ENCODE measurements at places on chromosomes 13 and 19.

DNA sequence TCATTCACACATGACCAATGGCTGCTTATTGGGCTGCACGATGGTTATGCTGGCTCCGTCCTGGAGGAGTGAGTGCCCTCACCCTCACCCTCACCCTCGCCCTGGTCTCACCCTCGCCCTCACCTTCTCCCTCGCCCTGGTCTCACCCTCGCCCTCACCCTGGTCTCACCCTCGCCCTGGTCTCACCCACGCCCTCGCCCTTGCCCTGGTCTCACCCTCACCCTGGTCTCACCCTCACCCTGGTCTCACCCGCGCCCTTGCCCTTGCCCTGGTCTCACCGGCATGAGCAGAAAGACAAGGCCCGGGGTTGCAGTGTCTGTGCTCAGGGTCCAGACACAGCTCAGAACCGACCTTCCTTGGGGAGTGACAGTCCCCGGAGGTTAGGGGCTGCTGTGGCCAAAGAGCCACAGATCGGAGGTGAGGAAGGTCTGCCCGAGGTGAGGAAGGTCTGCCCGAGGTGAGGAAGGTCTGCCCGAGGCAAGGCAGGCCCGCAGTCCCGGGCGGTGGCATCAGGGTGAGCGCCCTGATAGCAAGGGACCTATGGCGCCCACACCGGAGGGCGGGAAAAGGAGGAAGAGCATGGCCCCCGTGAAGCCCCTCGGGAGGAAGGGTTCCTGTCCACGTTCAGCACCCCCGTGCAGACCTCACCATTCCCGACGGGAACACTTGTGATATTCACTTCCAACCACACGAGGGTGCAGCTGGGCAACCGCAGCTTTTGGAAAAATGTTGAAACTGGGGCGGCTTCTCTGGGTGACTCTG is 65.6 kb downstream of the MCF2L start:
- DNase-seq, result no peak

DNA sequence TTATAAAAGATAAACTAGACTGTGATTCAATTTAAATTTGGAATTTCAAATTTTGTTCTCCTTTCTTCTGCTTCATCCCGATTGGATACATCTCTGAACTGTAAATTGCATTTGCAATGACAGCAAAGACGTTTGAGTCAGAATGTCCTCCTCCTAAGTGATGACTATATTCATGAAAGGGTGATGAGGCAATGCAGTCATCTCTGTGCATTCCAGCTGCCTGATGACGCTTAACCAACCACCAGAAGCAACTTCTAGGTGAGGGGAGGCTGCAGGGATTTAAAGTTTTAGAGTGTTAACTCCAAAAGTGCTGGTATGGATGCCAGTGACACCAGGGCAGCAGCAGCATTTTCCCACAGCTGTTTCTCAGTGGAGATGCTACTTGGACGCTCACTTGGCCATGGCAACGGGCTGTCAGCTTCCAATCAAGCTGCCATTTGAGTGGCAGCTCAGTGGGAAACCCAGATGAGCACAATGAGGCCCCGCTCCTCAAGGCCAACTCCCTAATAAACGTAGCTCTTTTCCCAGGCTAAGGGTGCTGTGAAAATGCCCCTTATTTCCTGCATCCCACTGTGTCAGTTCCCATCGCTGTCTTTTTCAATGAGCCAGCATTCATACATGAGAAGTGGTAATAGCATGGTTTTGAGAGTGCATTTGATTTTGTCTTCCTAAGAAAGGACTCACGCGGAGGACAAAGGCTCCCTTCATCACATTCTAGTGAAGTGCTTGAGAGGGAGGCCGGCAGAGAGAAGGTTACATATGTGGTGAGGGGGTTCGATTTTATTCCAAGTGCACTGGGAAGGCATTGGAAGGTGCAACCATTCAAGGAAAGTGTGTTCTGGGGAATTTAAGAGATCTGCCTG is 45.2 kb upstream of the AMER2 start:
- DNase-seq, result peak; percentile 43

DNA sequence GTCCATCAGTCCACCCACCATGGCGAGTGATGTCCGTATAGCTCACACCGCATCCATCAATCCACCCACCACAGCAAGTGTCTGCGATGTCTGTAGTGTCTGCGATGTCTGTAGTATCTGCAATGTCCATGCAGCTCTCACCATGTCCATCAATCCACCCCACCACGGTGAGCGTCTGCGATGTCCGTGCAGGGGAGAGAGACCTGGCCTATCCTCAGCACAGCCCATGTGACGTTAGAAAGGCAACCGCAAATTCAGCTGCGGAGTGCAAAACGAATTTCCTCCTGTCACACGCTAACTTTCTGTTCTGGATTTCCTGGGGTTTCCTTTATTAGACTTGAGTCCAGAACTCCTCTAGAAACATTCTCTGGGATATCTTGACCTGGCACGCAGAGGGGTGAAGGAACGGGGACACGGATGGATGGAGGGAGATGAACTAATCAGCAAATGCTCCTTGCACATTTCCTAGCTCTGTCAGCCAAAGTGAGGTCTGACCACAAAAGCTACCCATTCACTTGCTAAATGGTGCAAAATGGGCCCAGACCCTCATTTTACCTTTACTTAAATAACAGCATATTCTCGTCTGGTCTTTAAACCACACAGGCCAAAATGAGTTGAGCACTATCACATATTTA is 18.3 kb downstream of the RASA3 start:
- DNase-seq, result no peak

DNA sequence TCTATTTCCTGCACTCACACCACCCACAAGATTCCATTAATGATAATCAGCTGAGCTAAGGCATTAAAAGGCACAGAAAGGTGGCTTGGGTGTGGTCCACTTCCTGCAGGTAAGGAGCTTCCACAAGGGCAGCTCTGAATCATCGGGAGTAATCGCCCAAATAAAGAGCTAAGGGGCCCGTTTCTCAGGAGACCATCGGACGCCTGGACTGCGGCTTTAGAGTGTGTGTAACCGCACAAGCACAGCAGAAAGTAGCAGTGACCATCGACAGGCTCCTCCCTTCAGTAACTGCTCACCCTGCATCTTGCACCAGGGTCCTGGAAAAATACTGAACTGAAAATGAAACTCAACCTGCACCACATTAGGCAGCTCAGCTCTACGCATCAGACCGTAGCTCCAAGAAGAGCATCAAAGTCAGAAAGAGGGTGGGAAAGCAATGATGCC is 6.0 kb downstream of the STK24 start:
- DNase-seq, result no peak

- peak; percentile 84 for DNase-seq
Observed at GRCh38 chr13:23868521-23868920, 20.7 kb downstream of the MIPEP start.

- no peak for DNase-seq
Observed at GRCh38 chr13:102792396-102792795, 6.4 kb downstream of the POGLUT2 start.

GRCh38 chr13:97004096-97004876 is 10.0 kb upstream of the OXGR1 start:
- no peak for DNase-seq

DNA sequence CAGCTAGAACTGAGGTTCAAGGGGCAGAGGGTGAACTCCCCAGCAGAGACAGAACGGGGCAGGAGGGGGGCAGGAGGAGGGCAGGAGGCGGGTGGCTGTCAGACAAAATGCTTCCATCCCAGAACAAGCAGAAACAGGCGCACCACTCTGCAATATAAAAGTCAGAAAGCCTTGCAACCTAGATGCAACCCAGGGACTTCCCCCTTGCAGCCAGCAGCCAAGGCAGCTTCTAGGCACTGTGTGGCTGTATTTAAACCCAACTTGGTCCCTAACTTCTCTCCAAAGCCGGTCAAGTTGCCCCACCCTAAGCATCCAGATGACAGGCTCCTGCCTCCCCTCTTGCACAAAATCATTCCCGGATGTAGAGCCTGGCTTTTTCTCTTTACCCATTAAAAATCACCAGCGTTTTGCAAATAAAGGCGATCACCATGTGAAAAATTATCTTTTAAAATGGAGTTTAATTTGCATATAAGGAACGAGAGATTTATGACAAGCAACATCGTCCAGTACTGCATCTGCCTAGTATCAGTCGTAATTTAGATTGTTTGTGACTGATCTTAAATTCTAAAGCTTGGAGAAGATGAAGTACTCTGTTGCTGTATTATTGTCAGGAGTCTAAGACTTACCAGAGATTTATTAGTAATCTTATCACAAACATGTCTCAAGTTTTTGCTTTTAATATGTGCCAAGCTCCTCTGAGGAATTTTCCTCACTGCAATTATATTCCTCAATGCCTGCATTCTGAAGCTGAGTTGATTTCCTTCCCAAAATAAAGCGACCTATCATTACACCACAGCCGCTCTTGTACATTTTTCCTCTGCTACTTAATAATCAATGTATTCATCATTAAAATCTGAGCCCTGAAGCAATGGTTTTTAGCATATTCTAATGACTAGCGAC is 307.1 kb upstream of the ZNF507 start:
- DNase-seq, result no peak

Measured in epithelial cell of prostate (primary cell).